ENCODE measurements at places on chromosomes 7 and 10.

- no peak for DNase-seq
These were observed 71.2 kb downstream of the TMEM178B start for GRCh38 chr7:141144921-141145629.

GRCh38 chr10:130362308-130362761, 226.1 kb downstream of the GLRX3 start:
- DNase-seq, result no peak

DNA sequence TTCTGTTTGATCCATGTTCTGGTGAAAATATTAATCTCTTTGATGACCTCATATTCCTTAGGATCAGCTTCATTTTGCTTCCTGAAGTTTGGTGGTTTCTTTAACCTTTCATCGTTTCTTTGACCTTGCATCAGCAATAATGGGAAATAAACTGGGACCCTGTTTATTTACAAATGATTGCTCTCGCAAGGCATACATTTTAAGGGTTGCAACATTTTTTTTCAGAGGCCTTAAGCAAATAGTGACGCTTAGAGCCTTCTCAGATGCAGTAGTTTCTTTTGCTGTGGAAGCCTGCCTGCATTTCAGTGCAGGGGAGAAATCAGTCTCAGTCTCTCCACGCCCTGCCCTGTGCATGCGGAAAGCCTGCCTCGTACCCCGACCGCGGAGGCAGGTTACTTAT, 139.1 kb upstream of the NPS start:
- no peak for DNase-seq

DNA sequence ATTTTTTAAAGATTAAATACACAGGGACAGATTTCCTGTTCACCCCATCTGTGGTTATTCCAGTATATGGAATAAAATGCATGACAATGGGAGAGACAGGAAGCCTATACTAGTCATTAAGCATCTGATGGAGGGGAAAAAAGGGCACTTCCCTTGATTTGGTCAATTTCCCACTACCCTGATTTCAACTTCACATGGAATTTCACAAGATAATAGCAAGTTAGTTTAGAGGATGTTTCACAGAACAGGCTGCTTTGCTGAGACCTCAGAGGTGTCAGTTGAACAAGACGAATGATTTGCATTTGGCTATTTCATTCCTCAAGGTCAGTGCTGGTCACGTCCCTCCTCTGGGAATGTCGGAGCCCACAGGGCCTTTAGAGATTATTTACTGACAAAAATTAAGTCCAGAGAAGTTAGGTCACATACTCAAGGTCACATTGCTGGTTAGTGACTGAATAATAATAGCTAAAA, 4.7 kb upstream of the ITPRIP start:
- DNase-seq, result peak; percentile 95

DNA sequence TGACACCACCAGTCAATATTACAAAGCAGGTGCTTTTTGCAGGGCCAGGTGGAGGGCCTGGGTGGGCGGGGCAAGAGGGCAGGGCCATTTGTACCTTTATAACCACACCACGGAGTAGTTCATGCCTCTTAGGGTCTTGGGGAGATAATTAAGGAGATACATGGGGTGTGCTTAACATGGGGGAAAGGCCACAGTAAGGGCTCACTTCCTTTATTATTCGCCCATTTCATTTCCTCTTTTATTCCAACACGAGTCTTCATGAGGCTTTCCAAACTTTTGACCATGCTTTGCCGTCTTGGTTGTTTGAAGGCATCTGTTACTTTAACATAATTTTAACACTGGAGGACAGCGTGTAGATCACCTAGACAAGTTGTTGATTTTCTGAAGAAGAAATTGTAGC, 33.3 kb upstream of the LYZL2 start:
- DNase-seq, result no peak

DNA sequence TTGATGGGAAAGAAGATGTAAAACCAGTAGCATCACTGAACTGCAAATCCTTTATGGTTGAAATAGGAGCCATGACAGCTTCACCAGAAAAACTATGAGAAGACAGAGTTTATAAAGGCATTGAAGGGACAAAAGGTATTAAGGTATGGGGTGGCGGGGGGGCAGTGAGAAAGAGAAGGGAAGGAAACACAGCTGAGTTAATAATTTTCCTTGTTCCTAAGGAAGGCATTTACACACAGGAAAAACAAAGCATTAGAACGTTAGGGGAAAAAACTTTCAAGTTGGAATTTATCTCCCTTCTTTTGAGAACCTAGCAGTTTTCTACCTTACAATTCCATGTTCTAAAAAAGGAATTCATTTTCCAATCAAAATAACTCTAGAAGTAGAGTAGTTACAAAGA, 4.4 kb downstream of the LARP4B start:
- DNase-seq, result no peak

DNA sequence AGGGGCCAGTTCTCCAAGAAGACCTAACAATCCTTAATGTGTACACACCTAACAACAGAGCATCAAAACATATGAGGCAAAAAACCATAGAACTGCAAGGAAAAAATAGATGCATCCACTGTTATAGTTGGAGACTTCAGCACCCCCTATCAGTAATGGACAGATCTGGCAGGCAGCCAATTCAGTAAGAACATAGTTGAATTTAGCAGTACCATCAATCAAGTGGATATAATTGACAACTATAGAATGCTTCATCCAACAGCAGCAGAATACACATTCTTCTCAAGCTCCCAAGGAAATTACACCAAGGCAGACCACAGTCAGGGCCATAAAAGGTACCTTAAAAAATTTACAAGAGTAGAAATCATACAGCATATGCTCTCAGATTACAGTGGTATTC, 42.2 kb downstream of the POLL start:
- peak; percentile 57 for DNase-seq

DNA sequence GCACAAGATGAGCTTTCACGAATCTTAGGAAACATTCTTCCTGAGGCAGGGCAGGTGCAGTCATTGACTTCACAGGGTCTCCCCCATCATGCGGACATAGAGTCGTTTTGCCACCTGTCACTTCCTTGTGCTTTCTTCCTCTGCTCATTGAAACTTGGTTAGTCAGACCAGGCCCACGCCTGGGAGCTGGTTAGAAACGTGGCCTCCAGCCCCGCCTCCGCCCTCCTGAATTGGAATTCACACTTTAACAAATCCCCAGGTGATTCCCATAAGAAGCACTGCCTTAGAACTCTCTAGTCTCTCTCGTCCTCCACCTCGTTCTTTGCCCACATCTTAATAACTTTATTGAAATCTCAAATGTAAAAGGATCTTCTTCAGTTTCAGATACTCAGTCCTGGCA, 265.5 kb upstream of the FZD8 start:
- DNase-seq, result no peak

GRCh38 chr10:125409756-125410155, 249.4 kb upstream of the CTBP2 start:
- DNase-seq, result no peak

- DNase-seq, result no peak
These were observed 23.4 kb downstream of the PYROXD2 start for GRCh38 chr10:98391578-98391991.

DNA sequence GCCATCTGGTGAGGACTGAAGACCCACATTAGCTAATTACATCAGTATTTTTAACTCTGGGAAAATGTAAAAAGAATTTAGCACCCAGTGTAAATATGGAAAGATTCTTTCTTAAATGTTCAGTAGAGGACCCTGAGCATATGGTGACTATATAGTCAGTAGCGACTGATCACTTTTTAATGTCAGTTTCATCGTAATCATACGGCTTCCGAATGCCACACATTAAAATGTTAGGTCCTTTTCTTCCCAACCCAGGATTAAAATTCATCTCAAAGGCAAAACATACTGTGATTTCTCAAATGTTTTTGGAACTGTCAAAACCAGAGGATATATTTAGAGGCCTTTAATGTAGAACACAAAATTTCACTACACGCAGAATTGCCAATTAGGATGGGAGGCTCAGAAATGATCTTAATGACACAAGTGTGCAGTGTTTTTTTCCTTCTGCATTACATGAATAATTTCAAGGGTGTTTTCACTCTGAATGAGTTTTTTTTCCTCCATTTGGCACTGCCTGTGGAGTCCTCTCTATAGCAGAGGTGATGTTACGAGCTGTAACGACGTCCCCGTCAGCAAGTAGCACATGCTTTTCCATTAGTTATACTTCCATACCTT, 382.7 kb downstream of the PAXIP1 start:
- DNase-seq, result no peak

- DNase-seq, result no peak
These were observed 275.2 kb downstream of the AUTS2 start for GRCh38 chr7:69873512-69873911.

DNA sequence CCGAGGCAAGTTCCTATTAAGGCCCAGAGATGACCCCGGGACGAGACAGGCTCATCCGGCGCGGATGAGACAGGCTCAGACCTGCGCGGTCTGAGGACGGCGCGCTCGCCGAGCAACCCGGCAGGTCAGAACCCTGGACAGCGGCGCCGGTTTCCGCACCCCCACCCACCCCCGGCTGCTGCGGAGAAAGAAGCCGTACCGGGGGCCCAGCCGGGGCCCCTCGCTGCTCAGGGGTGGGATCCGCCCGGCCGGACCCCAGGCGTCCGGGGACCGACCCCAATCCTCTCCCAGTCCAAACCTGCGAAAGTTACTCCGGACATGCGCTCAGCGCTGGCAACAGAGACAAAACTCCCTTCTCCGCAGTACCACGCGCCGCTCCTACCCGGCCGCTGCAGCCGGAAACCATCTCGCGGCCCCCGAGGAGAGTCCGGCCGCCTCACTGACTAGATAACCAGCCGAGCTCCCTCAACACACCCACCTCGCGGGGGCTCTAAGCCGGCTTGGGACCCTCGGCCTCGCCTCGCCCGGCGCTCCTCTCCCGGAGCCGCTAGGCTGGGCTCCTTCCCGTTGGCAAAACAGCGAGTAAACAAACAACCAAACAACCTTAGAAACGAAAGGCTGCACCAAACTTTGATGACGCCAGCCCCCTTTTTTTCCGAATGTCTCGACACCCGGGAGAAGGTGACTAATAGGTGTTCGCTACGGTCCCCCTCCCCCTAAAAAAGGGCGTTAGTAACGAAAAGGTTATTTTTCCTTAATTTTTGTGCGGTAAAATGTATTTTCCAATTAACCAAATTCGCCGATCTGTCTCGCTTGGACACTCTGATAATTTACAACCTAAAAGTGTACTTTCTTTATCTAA, 2.3 kb upstream of the DRGX start:
- peak; percentile 56 for DNase-seq

- no peak for DNase-seq
These were observed 6.9 kb downstream of the TMEM140 start for GRCh38 chr7:135154734-135155133.

DNA sequence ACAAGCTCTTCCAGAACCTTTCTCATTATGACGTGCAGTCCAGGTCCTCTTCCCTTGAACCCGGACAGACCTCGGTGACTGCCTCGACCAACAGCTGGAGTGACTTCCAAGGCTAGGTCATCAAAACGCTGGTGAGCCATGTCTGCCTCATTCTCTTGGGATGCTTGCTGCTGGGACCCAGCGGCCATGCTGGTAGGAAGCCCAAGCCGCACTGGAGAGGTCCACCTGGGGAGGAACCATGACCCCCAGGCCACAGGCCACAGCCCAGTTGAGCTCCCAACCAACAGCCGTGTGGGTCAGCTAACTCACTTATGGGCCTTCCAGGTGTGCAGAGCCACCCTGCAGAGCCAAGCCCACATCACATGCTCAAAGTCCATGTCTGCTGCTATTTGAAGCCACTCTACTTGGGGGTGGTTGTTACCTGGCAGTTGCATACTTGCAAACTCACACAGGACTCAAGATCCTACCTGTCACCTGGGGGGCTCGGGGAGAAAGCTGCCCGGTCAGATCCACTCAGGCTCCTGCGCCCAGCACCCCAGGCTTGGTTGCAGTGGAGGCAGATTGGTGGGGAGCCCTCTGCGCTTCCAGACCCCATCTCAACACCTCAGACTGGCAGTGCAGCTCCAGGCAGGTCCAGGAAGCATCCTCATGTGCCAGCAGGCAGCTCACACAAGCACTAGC, 57.0 kb downstream of the MICALL2 start:
- DNase-seq, result no peak

- no peak for DNase-seq
These were observed 268.3 kb downstream of the TWIST1 start for GRCh38 chr7:18849130-18849529.

GRCh38 chr10:23203369-23204325, 11.5 kb downstream of the PTF1A start:
- no peak for DNase-seq

GRCh38 chr10:15898046-15898445, 37.7 kb upstream of the MINDY3 start:
- DNase-seq, result peak; percentile 36

DNA sequence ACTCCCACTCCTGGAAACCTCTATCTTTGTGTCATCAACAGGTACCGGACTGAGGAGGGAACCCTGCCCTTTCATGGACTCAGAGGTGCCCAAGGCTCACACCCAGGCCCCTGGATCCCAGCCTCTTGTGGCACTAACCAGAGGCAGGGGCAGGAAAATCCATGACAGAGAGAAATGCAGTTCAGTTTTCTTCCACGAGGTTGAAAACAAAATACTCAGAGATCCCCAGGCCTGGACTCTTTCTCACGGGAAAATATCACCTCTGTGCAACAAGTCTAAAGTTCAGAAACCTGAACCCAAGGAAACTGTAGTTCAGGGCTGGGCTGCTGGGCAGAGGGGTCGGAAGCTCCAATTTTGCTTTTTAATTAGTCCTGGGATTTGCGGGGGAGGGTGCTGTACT, 21.4 kb upstream of the OPN4 start:
- no peak for DNase-seq

DNA sequence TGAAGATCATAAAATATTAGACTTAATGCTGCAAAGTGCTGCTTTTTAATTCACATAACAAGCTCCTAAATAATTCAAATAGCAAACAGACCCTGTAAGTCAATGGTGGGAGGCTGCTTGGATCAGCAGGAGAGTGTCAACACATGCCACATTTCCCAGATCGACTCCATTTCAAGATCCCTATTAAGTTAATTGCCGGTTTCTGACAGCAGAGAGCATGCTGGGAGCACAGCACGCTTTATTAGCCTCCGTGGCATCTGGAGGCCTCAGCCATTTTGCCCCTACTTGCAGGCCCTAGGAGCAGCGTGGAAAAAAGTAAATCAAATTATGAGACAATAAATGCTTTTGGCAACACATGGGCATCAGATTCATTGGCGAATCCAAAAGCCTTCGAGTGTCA, 201.0 kb downstream of the EMX2 start:
- DNase-seq, result no peak

- DNase-seq, result no peak
These were observed 296.2 kb downstream of the MDFIC start for GRCh38 chr7:115218076-115218475.

- DNase-seq, result no peak
These were observed 128.0 kb downstream of the KCND2 start for GRCh38 chr7:120400806-120401455.

DNA sequence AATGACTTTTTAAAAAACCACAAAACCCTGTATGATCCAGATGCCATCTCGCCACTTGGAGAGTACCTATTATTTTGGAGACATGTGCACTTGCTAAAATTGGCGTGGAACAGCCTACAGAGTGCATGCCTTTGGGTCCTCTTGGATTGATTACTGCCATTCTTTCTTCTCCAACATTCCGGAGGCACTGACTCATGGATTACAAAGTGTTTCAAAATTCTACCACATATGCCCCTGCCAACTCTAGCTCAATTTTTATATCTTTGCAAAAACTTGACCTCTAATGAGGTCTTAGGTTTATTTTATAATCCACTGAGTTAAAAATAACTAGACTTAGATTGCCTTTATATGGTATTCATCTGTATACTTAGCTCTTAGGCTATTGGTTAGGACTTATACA, 55.8 kb upstream of the KIF5B start:
- no peak for DNase-seq

- no peak for DNase-seq
These were observed 99.1 kb upstream of the JCAD start for GRCh38 chr10:30158325-30158960.
